ENCODE measurements at places on chromosomes 1 and 21.

DNA sequence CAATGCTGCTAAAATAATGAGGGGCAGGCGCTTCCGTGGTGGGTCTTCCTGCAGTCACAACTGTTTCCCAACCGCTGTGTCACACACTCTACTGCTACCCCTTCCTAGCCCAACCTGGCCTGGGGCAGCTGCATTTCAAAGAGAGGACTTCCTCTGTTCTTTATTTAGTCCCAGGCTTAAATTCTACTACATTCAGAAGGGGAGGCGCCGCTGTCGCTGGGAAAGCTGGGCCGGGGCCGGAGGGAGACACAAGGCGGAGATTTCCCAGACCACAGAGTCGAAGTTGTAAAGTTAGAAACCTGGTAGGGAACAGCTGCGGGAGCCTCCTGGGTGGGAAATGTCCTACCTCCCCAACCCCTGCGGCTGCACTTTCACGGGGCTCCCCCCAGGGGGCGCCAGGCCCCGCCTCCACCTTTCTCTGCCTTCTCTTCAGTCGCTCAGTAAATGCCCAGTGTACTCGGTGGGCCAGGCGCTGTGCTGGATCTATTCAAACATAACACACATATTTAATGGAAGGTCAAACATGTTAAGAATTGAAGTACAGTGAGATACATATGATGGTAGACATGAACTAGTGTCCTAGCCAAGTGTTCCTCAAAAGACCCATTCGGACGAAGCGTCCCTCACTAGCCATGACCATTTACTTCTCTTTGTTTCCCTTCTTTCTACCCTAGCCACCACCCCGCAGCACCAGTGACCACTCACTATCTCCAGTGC lies 23.1 kb downstream of the DYRK3 start:
- DNase-seq: no peak

DNA sequence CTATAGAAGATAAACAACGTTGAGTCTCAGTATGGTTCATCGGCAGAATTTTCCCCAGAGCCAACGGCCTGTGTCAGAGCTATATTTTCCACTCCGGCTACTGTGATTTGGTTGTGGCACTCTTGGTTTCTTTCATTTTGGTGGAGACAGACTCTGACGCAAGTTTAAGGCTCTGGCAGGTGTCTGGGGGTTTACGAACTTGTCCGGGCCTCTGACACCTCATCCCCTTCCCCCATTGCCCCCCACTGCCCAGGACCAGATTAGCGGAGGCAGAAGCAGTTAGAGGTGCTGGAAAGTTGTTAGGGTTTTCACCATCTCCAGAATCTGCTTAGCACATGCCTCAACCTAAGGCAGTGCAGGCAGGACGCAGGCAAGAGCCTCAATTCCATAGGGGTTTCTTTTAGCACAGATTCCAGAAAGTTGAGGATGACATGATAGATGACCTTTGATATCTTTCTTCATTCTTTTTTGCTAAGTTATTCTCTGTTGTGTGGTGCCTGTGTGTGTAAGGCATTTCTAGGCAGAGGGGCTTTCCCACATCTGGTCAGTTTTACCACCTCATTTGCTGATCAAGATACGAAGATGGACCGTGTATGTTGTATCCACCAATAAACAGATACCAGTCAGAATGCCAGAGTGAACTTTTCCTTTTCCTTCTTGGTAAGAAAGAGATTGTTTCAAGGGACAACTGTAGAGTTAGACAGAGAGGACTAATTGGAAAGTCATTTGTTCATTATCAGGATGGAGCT lies 18.4 kb upstream of the IL10 start:
- DNase-seq: no peak

- DNase-seq: no peak
These were observed 4.1 kb downstream of the CRYBG2 start for GRCh38 chr1:26349877-26350244.

DNA sequence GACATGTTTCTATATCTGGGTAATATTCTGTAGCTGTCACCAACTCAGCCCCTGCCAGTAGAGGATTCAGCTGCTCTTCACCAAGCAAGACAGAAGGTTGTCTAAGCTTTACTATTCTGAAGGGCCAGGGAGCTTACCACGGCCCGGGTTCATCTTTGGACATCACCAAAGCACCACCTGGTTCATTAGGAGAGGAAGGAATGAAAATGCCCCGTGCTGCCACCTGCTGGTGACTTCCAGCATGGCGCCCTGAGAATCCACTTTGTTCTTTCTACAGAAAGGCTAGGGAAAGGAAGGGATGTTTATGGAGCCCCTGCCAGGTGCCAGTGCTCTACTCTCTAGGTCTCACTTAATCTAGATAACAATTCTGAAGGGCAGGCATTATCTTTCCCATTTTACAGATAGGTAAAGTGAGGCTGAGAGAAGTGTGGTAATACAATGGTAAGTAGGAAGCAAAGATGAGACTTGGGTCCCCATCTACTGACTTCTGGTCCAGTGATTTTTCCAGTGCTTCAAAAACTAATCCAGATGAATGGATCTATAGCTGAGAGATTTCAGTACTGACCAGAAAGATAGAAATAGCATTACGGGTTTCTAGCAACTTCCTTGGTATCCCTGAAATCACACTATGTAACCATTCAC lies 79.5 kb downstream of the BEND5 start:
- DNase-seq: peak; percentile 56

DNA sequence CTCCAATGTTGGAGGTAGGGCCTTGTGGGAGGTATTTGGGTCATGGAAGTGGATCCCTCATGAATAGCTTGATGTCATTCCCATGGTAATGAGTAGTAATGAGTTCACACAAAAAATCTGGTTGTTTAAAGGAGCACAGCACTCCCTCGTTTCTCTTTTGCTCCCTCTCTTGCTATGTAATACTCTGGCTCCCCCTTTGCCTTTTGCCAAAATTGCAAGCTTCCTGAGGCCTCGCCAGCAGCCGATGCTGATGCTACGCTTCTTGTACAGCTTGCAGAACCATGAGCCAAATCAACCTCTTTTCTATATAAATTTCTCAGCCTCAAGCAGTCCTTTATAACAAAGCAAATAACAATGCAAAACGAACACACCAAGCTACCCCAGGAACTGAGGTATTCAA lies 80.9 kb downstream of the LHX9 start:
- DNase-seq: no peak

- DNase-seq: no peak
These were observed 27.7 kb downstream of the UCHL5 start for GRCh38 chr1:193031431-193031830.

- DNase-seq: no peak
These were observed 56.7 kb downstream of the SPSB1 start for GRCh38 chr1:9349331-9349851.

GRCh38 chr1:243483071-243483771 lies 227.4 kb downstream of the SDCCAG8 start:
- DNase-seq: peak; percentile 65

DNA sequence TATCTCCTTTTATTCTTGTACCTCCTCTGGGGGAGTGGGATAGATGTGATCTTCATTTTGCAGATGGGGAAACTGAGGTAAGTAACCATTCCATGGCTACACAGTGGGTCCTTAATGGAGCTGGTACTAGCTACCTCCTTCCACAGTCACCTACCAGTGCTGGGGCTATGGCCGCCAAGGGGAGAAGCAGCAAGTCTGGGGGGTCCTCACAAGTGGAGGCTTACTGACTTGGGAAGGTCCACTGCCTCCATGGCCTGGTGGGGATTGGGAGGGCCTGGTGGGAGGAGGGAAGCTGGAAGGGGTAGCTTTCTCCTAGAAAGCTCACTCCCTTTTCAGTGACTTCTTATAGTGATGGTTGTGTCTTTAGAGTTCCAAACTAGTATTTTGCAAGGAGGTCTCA lies 5.9 kb upstream of the FOXO6 start:
- no peak for DNase-seq

- DNase-seq: no peak
These were observed 31.0 kb upstream of the IL19 start for GRCh38 chr1:206739411-206740076.

DNA sequence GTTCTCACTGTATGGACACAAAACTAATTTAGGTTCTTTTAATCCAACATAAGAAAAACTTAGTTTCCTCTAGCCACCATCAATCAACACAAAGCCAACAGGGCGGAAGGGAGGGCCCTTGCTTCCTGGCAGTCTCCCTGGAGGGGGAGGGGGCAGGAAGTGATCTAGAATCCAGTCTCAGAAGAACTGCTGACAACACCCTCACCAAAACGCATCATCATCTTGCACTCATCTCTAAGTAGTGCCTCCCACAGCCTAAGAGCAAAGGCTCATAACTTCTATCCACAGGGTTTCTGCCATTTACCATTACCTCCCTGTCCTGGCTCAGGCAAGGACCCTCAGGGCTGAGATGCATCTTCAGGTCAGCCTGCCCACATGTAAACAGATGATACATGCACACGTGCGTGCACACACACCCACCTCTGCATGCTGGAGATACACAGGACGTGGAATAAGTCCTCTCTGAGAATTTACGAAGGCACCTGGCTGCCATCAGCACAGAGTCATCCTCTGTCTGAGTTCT lies 20.5 kb downstream of the HIVEP3 start:
- DNase-seq: no peak

DNA sequence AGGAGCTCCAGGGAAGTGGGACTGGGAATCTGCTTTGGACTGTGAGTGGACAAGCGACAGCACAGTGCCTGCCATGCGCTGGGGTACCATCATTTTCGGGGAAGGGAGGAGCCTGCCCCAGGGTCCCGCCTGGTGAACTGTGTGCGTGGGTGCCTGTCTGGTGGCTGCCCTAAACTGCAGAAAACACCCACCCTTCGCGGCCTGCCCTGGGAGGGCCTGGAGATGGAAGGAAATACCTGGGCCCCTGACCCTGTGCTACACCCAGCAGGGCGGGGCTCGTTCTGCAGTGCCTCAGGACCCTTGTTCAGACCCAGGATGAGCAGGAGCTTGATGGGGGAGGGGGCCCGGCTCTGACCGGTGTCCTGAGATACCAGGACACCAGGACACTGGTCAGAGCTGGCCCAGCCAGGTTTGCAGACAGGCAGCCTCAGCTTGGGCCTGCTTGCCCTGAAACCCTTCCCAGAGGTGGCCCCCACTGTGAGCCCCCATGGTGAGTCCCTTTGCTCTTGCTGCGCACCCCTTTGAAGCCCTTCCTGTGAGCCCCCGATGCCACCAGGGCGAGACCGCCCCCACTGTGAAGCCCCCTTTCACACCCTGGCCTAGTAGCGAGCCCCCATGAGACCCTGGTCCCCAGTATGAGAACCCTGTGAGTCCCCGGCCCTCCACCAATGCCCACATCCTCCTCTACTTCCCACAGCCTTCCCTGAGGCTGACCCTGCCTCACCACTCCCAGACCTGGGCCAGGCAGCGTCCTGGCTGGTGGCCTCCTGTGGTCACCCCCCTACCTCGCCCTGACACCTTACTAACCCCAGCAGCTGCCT lies 2.6 kb downstream of the GJC2 start:
- DNase-seq: no peak

DNA sequence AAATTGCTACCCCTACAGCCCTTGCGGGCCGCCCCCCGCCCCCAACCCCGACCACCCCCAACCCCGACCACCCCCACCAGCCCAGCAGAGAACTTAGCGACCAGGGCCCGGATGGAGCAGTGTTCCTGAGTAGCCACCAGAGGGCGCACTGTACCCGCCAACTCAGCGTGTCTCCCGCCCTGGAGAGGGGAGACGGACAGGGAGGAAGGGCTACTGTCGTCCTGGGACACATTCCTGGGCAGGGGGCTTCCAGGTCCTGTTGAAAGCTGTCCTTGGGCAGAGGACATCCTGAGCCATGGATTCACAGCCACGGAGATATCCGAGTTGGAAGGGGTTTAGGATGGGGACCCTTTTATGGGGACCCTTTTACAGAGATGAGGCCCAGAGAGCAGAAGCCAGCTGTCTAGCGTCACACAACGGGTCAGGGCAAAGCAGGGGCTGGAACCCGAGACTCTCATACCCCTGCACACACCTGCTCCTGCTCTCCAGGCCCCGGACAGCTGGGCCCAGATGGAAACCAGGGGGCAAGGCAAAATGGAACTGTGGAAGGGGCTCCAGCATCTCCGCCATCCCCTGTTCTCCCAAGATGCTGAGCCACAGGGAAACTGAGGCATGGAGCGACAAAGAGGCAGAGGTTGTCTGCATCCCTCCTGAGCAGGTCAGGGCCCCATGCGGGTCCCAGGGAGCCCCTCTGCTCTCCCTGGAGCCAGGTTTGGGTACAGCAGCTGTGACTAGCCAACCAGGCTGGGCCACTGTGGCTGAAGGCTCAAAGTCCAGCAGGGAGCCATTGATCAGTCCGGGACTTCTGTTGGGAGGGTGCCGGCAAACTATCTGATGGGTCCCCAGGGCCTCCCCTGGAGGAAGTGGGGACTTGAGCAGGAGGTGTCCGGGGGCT lies 25.0 kb upstream of the LAPTM5 start:
- DNase-seq: no peak

GRCh38 chr1:154425172-154425571 lies 20.0 kb downstream of the IL6R start:
- no peak for DNase-seq

DNA sequence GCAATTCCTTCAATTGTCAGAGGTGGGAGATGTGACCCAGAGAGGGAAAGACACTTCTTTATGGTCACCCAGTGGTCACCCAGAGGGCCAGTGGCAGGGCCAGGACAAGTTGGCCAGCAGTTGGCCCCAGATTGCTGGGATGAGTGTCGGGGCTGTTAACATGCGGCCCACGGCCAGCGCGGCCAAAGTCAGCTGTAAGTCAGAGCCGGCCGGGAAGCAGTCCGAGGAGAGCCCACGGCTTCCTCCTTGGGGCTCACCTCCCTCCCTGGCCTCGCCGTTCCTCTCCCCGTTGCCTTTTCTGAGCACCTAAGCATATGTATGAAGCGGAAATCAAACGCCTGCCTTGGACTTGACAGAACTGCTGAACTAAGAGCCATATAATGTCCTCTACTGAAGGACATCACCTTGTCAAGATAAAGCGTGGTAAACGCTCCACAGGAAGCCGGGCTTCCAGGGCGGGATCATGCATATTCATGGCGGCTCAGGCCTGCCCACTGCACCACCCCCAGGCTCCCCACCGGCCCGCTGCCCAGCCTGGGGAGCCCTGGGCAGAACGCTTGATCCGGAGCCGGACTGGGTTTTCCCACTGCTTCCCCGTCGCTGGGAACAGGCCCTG lies 245.4 kb upstream of the POU3F1 start:
- no peak for DNase-seq

- no peak for DNase-seq
These were observed 35.0 kb upstream of the HPDL start for GRCh38 chr1:45291716-45292115.

DNA sequence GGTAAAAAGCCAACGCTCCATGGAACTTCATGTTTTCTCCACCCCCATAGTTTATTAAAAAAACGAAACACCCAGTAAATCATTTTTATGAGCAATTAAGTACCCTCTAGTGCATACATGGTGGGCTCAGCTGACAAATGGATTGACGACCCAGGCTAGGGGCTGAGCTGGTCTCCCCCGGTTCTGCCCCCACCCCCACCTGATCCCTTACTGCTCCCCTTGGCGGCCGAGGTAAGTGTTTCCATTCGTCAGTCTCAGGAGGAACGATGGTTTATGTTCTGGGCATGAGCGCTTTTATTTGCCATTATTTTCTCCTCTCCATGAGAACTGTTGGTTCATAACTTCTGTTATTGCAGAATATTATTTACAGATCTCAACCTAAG lies 233.9 kb upstream of the C1orf174 start:
- no peak for DNase-seq

- DNase-seq: no peak
These were observed 182.5 kb downstream of the ADSS2 start for GRCh38 chr1:244269169-244269568.
